ENCODE measurements at places on chromosomes 1 and 21.

- DNase-seq, result no peak
Measured at GRCh38 chr1:152388889-152389288, 25.2 kb downstream of the CRNN start.

GRCh38 chr1:8283058-8283884 lies 34.6 kb upstream of the SLC45A1 start:
- DNase-seq, result peak; percentile 62

DNA sequence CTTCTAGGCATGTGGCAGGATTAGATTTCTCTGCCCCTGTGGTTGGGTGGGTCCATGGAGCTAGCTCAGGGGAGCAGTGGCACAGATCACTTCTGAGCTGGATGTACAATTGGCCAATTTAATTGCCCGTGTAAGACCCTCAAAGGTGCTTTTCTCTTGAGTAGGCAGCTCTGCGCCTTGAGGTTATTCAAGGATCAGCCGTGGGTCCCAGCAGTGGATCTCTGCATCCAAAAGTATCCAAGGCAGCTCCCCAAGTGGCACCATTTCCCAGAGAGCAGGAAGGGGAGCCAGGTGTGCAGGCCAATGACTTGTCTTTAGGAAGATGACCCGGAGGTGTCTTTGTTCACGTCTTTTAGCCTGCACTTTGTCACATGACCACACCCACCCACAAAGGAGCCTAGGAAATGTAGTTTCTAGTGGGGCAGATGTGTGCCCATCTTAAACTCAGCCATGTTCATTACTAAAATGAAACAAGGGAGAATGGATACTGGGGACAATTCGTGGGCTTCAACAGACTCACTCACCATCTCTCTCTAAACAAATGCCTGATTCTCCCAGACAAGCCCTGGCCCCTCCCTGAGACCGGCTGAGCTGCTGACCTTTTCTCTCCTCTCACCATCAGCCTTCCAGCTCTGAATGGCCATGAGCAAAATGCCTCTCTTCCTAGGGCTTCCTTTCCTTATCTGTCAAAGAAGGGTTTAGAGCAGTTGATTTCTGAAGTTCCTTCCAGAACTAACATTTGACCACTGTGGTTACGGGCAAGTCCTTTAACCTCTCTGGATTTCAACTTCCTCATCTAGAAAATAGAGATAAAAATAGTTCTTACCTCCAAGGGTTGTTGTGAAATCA lies 41.4 kb upstream of the TENT5C start:
- no peak for DNase-seq

DNA sequence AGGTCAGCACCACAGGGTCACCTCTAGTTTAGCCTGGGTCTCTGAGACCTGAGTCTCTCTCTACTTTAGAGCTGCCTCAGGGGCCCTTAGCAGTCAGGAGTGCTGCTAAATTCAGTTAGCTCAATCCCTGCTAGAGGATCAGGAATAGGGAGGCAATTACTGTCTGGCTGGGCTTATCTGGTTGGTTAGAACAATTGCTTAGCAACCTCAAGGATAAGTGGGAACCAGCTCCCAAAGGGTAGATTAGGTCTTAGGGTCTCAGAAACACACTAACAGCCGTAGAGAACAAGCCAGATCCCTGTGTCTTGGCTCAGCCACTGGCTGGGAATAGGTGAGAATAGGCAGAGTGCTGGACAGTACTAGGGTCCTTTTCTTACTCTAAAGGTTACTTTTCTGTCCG lies 7.7 kb downstream of the PM20D1 start:
- no peak for DNase-seq

GRCh38 chr1:34618381-34618780 lies 136.5 kb upstream of the GJB5 start:
- DNase-seq, result no peak

DNA sequence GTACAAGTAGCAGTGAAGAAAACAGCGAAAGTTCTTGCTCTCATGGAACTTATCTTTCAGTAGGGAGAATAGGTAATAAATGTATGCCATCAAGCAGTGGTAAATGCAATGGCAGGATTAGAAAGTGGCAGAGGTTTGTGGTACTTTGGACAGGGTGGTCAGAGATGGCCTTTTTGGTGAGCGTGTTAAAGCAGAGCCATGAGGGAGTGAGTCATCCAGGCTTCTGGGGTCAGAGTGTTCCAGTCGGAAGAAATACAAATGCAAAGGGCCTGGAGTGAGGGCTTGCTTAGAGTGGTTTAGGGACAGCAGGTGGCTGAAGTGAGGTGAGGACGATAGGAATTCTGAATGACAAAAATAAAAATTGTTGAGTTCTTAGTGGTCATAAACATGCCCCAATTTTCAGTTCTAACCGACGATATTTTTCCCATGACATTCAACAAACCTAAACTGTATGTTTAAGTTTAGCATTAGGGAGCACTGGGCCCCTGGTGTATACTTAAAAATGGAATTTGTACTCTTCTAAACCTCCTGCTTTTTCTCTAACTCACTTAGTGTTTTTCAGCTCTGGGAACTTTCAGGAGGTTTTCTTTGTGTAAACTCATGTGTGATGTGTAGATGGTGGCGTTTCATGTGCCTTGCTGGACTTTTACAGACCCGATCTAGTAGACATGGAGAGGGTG lies 78.2 kb downstream of the MACF1 start:
- no peak for DNase-seq

DNA sequence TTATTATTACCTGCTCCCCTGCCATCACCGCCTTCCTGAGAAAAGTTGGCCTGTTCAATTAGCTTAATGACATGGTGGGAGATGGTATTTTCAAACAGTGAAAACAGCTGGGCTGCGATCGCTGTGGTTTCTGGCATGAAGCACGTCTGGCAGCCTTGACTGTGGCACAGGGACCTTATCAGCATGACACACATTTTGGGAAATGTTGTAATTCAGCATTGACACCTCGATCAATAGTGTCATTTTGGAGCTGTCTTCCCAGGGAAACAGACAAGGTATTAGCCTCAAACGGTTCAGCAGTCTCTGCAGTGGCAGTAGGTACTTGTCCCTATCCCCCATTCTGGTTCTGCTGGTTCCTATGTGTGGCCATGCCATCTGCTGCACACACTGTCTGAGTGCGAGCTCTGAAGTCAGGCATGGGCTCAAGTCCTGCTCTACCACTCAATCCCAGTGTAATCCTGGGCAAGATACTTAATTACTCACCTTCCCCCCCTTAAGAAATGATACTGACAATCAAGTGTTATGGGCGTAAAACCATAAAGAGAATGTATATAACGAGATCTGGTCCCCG lies 154.5 kb upstream of the KCND3 start:
- DNase-seq, result no peak

- peak; percentile 89 for DNase-seq
Measured at GRCh38 chr1:93749894-93750301, 68.3 kb upstream of the BCAR3 start.

- no peak for DNase-seq
Measured at GRCh38 chr1:205144751-205145150, 23.0 kb upstream of the RBBP5 start.

DNA sequence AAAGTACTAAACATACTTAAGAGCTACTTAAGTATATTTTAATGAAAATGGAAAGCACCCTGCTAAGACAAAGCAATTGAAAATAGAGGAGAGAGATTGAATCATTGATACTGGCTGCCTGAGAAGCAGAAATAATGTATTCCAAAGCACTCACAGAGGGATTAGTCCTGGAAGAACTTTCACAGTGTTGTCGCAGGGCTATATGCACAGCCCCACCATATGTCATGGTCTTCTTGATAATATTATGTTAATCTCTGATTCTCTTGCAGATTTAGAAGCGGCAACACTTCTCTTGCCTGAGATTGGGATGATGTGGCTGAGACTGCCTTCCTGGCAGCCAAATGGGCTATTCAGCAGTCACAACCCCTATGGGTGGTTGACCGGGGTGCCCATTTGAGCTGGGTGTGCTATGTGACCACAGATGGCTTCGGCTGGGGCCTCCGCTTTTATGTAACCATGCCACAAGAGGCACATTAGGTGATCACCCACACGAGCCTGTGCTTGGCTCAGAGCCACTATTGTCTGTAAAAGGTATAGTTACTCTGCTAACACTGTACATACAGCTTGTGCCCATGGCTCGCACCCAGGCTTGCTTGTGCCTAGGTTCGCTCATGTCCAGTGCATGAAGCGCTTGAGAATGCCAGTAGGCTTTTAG lies 152.2 kb upstream of the SGIP1 start:
- DNase-seq, result no peak

GRCh38 chr21:45642122-45642813 lies 1.3 kb upstream of the PCBP3 start:
- DNase-seq, result no peak

DNA sequence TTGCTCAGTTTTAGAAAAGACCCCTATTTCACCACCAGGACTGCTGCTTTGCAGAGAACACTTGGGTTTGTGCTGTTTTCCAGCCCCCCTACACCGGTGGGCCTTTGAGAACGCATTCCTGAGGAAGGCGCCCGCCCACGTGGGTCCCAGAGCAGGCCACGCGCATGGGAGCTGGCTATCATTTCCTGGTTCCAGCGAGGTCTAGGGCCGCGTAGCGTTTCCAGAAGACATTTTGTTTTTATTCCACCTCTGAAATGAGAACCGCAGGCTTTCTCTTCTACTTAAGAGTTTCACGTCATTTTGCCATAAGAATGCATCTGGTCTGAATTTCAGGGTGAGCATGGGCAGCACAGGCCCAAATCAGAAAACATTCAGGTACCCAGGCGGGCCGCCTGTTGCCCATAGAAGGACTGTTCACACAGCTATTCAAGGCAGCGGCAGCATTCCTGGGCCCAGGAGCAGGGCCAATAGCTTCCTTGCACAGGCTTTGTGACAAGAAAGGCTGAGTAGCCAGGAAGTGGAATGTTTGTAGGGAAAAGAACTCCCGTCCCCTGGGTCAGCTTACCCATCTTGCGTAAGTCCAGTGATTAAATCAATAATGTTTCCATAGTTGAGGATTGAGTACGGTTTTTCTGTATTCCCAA lies 1.4 kb upstream of the KLHL21 start:
- no peak for DNase-seq

GRCh38 chr1:64685217-64685616 lies 59.7 kb upstream of the RAVER2 start:
- DNase-seq, result no peak

DNA sequence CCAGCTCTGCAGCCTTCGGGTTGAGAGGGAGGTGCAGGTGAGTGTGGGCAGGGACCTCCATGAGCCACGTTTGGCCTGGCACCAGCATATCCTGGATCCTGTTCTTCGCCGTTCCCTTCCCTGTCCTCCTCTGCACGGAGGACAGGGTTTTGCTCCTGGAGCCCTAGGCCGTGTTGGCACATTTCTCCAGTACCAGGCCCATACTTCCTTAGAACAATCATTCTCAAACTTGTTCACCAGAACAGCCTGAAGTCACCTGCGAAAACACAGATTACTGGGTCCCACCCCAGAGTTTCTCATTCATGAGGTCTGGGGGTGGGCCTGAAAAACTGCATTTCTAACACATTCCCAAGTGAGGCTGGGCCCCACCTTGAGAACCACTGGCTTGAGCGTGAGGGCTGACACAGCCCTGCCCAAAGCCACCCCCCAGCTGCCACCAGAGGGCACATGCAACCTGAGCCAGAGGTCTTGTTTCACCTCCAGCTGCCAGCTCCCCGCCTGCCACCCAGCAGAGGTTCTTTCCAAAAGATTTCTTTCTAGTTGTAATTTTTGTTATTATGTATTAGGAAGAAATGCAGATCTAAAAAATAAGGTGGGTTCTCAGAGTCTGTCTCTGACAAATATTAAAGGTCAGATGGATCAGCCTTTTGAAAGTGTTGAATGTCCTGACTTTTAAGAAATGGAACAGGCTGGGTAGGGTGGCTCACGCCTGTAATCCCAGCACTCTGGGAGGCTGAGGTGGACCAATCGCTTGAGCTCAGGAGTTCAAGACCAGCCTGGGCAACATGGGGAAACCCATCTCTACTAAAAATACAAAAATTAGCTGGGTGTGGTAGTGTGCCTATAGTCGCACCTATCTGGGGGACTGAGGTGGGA lies 39.6 kb upstream of the LDLRAP1 start:
- peak; percentile 65 for DNase-seq

GRCh38 chr1:231058416-231059109 lies 18.5 kb upstream of the FAM89A start:
- DNase-seq, result no peak

DNA sequence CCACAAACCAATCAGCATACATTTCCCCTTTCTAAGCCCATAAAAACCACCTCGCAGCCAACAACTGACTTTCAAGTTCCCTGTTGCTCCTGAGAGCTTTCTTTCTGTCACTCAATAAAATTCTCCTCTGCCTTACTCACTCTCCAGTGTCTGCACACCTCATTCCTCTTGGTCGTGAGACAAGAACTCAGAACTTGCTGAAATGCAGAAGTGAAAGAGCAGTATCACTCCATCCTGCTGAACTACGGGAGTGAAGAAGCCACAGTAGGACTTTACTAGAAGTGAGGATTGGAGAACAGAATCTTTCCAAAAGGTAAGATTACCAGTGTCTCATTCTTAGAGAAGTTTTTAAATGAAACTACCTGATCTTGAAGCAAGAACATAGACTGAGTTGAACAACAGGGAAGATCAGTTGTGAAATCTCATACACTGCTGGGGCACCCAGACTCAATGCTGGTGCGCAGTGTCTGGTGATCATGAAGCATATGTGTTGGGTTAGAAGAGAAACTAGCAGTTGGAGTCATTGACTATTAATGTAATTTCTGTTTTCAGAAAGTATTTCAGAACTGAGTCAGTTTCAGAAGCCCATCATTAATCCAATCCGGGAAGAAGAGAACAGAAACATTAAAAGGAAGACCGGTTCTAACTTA lies 726.9 kb upstream of the TMPRSS15 start:
- peak; percentile 19 for DNase-seq

DNA sequence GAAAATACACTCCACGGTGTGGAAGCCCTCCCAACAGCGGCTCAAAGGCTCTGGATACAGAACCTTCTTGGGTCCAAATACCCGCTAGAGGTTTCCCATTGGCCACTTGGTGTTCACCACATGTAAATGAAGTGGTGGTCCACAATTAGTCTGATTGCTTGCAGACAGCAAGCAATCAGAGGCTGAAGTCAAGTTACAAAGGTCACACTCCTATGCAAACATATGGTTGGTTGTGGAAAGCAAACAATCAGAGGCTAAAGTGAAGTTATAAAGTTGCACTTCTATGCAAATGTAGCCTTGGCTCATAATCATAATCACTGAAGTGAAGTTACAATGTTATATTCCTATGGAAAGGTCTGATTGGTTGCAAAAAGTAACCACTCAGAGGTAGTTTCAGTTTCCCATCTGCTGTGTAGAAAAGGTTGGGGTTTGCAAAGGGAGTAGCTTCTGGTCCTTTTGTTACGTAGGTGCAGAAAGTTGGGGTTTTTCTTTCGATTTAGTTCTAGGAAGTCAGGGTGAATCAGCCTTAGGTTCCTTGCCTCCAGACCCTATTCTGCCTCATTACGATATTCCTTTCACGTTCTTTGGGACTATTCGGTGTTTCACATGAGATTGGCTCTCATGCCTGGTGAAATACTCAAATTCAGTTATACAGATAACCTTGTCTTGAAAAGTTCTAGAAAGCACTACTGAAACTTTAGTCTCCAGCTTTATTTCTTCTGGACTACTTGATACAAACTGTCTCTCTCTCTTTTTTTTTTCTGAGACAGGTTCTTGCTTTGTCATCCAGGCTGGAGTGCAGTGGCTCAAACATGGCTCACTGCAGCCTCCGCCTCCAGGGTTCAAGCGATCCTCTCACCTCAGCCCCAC lies 36.7 kb upstream of the MTF2 start:
- DNase-seq, result no peak

GRCh38 chr21:17402937-17403336 lies 109.9 kb upstream of the CXADR start:
- DNase-seq, result no peak

GRCh38 chr1:84000954-84001495 lies 2.1 kb upstream of the TTLL7 start:
- no peak for DNase-seq

Measured in NAMALWA (cell line).